Renal pelvis (tissue), 12 donors: ENCODE measurements at places on chromosomes 1 and 21. TPM values are rescaled to one million over a fixed set of nuclear protein-coding genes. Genes with fewer than 3 reads are reported as not detected.

Gene RAB42
- polyA plus RNA-seq: 2.6 TPM

Gene MTMR11
- polyA plus RNA-seq: 31.0 TPM

Gene ACBD6
- 76.7 TPM for polyA plus RNA-seq

Gene TRIM63
- 0.73 TPM for polyA plus RNA-seq

Gene ITLN2
- not detected for polyA plus RNA-seq

DNA sequence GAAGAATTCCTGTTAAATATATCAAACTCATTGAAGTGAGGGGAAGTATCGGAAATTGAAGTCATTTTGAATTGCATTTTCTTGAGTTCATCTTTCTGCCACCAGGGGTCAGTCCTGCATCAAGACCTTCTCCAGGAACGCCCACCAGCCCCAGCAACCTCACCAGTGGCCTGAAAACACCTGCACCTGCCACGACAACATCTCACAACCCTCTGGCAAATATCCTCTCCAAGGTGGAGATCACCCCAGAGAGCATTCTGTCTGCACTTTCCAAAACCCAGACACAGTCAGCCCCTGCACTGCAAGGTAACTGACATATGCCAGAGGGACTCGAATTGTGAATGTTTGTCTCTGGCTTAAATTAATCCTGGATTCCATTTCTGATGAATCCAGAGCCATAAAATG lies 22.8 kb upstream of the TARS2 start:
- peak; percentile 46 for DNase-seq

DNA sequence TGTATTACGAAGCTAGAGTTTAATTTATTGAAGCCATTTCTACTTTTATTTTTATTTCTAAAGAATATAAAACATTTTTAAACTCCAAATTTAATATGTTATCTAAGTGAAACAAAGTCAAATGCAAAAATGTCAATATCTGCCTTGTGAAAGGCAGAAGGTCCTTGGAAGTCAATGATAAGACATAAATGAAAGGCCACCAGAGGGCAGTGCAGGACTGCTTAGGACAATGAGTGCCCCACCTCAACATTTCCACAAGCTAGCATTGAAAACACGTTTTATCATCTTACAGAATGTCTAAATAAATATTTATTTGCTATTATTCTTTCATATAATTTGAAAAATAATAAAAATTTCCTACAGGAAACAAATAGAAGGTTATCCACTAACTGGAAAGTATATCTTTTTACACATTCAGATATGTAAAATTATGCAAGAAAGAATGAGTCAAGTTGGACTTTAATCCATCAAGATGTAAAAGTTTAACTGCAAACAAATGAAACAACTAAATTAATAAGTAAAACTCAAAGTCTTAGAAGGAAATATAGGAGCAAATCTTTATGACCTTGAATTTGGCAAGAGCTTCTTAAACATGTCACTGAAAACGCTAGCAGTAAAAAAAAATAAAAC lies 140.1 kb upstream of the FMN2 start:
- peak; percentile 67 for DNase-seq

GRCh38 chr1:103576065-103576464 lies 4.7 kb downstream of the AMY2B start:
- DNase-seq: no peak

- DNase-seq: no peak
These were observed 39.0 kb downstream of the GALNT2 start for GRCh38 chr1:230105754-230106625.

- no peak for DNase-seq
These were observed 212.7 kb upstream of the ESRRG start for GRCh38 chr1:216935901-216936300.

DNA sequence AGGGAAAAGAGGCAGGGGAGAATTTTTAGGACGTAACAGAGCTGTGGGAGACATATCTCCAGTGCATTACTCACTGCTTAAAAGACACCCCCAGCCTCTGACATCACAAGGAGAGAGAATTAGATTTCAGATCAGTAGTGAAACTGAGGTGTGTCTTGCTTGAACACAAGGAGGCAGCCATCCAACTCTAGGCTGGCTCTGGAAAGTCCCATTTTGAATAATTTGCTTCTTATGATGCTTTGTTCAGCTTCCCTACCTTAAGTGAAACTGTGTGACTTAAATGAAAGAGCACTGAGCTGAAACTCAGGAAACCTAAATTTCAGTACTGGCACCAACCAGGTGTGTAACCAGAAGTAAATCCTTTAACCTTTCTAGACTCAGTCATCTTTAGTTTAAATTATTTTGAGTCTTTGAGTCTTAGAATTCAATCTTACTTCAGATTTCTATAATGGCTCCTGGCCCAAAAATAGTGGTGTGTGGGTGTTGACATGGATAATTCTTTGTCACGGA lies 251.6 kb upstream of the SGIP1 start:
- no peak for DNase-seq

GRCh38 chr1:30761381-30762151 lies 4.0 kb upstream of the LAPTM5 start:
- DNase-seq: no peak

- DNase-seq: no peak
These were observed 98.5 kb upstream of the HIVEP3 start for GRCh38 chr1:42017259-42017658.

DNA sequence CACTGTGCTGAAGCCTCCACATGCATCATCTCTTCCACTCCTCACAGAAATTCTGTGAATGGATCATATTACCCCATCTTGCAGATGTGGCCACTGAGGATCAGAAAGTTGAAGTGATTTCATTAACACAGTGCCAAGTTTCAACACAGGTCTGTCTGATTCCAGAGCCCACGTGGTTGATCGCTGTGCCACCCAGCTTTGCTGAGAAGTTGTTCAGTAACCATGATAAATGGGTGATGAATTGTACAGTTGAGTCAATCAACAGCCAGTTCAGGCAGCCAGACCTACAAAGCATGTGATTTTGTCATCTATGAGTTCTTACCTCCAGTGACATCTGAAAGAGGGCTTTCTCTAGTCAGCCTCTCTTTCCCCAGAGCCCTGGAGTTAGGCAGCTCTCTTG lies 61.8 kb upstream of the GRHL3 start:
- DNase-seq: no peak

- DNase-seq: no peak
These were observed 204.5 kb downstream of the TM2D1 start for GRCh38 chr1:61520401-61520800.

DNA sequence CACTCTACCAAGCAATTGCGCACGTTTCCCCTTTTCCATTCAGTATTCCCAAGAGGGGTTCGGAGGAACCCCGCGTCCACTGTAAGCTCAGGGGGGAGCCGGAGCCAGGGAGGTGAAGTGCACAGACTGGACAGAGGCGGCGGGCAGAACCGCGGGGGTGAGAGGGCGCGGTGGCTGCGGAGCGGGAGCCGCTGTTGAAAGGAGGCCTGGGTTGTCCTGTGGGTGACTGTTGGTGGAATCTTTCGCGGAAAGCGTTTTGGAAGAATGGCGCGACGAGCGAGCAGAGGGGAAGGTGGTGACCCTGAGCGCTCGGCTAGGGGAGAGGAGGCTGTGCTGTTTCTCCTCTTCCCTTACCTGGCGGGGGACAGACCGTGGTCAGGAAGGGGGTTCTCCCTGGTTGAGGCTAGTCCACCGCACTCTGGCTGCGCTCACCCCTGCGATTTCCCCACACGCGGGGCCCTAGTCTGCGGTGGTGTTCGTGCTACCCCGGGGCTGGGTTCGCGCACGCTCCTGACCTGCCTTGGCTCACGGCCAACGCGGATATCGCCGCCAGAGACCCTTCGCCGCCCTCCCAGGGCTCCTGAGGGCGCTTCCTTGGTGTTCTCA lies 92.8 kb downstream of the PRKAB2 start:
- DNase-seq: no peak

- no peak for DNase-seq
These were observed 16.7 kb downstream of the SERPINC1 start for GRCh38 chr1:173900427-173900826.

- no peak for DNase-seq
These were observed 24.0 kb downstream of the TMEM53 start for GRCh38 chr1:44650159-44650831.

GRCh38 chr1:157519451-157519850 lies 32.9 kb downstream of the FCRL5 start:
- DNase-seq: no peak

DNA sequence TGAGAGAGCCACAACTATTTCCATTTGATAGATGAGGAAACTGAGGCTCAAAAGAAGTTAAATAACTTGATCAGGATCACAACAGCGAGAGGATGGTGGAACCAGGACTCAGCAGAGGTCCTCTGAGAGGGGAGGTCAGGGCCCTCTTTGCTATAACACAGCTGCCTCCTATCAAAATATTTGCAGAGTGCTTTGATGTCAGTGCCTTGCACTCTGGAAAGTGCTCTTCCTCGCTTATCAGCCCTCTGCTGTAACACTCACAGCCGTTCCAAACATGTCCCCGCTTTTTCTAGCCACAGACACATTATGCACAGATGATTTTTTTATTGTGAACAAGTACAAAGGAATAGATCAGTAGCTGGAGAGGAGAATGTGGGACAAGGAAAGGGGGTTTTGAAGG lies 71.8 kb upstream of the ARHGAP29 start:
- DNase-seq: no peak

DNA sequence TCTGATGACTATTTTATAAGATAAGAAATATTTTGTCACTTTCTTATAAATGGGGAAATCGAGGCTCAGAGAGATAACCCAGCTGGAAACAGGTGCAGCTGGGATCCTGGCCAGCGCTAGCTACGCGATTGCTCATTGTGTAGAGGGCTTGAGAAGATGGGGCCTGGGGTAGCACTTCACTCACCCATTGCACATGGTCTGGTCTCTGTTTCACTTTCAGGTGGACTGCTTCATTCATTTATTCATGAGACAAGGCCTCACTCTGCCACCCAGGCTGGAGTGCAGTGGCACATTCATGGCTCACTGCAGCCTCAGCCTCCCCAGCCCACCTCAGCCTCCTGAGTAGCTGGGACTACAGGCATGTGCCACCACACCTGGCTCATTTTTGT lies 23.8 kb downstream of the UBE4B start:
- no peak for DNase-seq

GRCh38 chr1:193438312-193438711 lies 251.9 kb upstream of the B3GALT2 start:
- DNase-seq: no peak

DNA sequence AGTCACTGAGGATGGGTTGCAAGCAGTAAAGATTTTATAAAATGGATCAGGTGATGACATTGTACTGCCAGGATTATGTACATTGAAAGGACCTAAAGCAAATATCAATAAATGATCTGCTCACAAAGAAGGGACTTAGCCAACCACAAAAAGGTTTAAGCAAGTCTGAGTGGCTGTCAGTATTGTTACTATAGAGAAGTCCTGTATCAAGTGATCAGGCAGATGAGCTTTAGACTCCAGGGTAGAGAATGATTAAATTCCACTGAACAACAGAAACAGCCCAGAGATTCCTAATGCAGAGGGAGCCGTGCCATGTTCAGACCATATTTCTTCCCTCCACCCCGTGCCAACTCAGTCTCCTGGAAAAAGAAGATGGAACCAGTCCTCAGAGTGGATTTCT lies 138.9 kb downstream of the SETD4 start:
- DNase-seq: no peak

DNA sequence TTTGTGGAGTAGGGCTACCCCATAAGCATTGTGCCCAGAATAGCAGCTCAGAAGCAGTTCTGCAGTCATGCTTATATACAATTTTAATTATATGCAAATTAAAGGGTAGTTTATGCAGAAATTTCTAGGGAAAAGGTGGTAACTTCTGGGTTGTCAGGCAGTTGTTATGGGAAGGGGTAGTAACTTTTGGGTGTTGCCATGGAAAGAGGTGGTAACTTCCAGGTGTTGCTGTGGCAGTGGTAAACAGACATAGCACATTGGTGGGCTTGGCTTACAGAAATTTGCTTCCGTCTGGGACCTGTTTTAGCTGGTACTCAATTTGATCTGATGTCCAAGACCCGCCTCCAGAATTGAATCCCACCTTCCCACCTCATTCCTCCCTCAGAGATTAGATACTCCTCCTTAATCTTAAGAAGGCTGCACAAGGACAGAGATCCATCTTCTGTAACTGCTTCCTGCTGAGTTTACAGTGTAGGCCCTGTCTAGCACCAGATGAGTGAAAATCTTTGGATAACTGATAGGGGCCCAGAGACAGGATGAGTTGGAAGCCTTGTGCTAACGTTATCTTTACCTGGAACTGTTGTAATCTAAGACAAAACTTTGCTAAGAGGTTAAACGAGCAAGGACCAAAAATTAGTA lies 26.7 kb downstream of the SUCO start:
- DNase-seq: no peak
